D341Med (cell line): ENCODE measurements at places on chromosomes 16 and 17.

DNA sequence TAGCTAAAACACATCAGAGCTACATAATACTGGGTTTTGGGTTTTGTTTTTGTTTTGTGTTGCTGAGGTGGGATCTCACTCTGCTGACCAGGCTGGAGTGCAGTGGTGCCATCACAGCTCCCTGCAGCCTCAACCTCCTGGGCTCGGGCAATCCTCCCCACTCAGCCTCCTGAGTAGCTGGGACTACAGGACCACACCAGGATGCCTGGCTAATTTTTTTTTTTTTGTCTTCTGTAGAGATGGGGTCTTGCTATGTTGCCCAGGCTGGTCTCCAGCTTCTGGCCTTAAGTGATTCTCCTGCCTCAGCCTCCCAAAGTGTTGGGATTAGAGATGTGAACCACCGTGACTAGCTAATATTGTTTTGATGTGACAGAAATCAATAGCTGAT is 6.2 kb downstream of the MEAK7 start:
- no peak for DNase-seq

GRCh38 chr16:55872130-55872529 is 3.0 kb downstream of the CES5A start:
- DNase-seq: no peak

GRCh38 chr16:57709663-57710062 is 15.1 kb downstream of the DRC7 start:
- no peak for DNase-seq

DNA sequence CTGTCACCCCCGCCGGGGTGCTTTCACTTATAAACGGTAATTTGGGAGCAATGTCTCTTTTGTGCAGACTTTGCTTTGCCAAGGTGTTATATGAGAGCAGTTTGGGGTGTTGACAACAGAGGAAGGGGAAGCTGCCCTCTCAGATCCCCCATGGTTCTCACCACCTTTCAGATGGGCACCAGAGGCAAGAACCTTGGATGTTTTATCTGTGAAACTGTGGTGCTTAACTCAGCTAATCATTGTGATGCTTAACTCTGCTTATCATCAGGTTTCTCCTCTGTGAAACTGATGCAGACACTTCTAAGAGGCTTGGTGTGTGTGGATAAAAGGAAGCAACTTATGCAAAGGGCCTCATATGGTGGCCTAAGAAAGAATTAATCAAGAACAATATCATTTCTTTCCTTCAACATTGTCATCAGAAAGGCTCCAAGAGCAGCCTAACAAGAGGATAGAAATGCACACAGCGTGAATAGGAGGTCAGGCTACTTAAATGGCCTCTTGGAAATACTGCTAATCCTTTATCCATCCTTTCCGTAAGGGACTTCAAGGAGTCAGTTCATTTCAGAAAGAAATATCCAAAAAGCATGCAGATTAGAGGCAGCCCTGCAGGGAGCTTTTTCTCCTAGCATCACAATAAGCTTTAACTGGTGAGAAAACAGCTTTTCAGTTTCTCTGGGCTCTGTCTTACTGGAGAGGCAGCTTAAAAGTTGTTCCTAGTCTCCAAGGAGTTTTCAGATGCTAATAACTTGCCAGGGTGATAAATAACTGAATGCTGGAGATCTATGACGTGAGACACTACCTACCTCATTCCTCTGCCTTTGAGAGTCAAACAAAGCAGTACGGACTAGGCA is 55.1 kb upstream of the CLEC3A start:
- no peak for DNase-seq

- DNase-seq: no peak
These were observed 25.8 kb upstream of the CPNE2 start for GRCh38 chr16:57066625-57067024.

- DNase-seq: peak; percentile 33
These were observed 10.1 kb downstream of the DYNC1LI2 start for GRCh38 chr16:66741169-66741900.

DNA sequence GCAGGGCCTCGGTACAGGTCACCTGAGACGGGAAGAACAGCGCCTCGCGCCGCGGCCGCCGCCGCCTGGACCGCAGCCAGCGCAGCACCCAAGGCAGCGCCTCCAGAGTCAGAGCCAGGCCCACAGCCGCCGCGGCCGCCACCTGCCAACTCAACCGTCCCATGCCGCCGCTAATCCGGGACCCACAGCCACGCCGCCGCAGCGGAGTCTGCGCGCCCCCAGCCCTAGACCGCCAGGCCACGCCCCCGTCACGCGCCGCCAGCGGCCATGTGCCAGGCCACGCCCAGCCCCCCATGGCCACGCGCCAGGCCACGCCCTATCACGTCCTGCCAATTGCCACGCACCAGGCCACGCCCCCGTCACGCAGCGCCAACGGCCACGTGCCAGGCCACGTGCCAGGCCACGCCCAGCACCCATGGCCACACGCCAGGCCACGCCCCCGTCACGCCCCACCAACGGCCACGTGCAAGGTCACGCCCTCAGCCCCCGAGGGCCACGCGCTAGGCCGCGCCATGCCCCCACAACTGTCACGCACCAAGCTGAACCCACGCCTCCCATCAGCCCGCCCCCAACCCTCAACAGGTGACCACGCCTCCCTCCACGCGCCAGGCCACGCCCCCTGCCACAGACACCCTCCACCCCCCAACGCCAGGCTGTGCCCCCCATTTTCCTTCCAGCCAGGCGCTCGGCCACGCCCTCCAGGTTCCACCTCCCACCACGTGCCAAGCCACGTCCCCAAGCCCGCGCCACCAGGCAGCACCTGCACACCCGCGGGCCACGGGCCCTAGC is at the start of gene PLD6:
PLD6 (minus strand) TSS at position 210 of the 789 bp plus-strand sequence; CDS start at position 163, 47 bp downstream.
- DNase-seq: no peak

GRCh38 chr16:55543472-55543871 is 23.0 kb upstream of the CAPNS2 start:
- DNase-seq: no peak

DNA sequence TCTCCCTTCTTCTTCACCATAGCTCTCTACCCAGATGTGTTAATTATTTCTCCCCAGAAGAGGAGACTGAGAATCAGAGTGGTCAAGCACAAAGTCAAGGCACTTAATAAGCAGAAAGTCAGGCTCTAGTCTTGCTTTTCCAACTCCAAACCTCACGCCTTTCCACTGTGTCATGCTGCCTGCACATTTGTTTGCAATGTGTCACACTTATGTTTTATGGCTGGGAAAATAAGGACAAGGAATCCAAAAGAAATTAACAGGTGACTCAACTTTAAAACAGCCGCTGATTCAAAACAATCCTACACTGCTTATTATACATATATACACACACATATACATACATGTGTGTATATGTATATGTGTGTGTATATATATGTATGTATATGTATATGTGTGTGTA is 255.7 kb upstream of the DYNLRB2 start:
- DNase-seq: no peak
